Stimulated activated CD4-positive, alpha-beta T cell treated with anti-CD3 and anti-CD28 coated beads, Interleukin-4, amount 100 ng/mL, for 48 hours (primary cell): ENCODE measurements at places on chromosomes 2 and 18.

DNA sequence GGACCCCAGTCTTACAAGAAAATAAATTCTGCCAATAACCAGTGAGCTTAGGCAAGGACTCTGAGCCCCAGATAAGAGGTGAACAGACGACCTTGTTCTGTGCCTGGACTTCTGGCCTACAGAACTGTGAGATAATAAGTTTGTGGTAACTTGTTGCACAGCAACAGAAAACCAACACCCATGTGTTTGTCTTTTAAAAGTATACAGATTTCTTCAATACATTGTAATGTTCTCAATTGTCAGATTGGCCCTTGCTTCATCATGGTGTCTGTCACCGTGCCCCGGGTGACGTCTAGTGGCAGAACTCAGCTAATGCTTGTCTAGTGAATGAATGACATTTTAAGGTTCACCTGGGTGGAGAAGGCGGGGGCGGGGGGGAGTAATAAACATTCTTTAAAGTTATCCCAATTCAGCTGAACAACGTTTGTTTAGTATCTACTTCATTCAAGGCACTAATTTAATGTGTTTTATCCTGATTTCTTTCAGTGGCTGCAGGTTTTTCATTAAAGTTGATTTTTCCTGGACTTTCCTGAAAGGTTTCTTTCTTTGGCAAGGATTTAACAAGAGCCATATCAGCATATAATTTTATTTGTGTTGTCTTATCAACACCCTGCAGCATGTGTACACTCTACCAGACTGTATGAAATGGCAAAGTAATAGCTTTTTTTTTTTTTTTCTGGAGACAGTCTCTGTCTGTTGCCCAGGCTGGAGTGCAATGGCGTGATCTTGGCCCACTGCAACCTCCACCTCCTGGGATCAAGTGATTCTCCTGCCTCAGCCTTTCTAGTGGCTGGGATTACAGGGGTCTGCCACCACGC is 123.8 kb upstream of the DLX2 start:
- no peak for DNase-seq

- DNase-seq = no peak
These were observed 157.9 kb upstream of the FOSL2 start for GRCh38 chr2:28234807-28235206.

DNA sequence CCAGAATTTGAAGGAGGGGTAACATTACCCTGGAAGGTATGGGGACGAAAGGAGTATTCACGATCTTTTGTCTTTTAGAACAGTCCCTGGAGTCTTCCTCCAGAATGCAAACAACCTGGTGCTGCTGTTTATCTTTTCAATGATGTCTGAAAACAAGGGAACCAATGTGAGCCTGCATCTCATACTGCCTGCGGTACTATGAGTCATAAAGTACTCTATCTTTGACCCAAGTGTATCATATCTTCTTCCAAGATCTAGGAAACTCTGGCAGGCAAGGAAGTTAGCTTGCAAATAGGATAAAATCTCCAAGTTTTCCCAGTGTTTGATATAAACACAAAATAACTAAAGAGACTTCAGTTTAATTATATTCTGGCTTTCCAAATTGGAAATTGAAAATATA is 968.5 kb downstream of the LRP1B start:
- no peak for DNase-seq

- DNase-seq = no peak
These were observed 83.9 kb downstream of the RPRM start for GRCh38 chr2:153394686-153395085.

- DNase-seq = no peak
These were observed 119.0 kb upstream of the SNTG2 start for GRCh38 chr2:831622-832021.

DNA sequence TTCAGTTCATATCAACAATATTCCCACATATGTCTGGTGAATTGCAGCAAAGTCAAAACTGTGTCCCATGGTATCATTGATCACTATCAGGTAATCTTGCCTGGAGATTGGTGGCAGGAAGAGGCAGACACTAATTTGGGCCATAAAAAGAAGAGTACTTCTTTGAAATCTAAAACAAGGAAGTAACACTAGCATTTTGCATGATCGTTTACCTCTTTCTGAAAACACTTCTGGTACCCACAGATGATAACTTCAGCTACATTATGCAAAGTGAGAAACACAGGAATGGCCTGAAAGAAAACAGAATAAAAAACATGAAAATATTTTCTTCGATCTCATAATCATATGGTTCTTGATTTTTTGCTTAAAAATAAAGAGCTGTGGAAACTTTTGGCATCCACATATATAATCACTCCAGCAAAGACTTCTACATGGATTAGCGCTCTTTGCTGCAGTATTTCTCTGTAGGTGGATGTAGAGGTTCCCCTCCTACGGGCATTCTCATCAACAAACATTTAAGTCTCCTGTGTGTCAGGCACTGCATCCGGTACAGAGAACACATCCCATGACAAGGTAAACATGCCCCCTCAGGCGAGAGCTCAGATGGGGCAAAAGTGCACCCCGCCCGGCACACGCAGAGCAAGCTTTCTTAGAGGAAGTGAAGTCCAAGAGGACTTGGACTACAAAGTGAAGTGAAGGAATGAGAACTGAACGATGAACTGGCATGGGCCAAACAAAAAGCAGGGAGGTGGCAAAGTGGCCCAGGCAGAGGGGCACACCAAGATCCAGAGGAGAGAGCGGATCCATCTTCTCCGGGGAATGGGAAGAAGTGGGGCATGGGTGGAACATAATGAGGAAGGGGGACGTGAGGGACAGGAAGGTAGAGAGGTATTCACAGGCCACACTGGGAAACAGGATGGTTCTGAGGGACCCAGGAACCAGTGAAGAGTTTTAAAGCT is 68.0 kb upstream of the RIOK3 start:
- DNase-seq = no peak

DNA sequence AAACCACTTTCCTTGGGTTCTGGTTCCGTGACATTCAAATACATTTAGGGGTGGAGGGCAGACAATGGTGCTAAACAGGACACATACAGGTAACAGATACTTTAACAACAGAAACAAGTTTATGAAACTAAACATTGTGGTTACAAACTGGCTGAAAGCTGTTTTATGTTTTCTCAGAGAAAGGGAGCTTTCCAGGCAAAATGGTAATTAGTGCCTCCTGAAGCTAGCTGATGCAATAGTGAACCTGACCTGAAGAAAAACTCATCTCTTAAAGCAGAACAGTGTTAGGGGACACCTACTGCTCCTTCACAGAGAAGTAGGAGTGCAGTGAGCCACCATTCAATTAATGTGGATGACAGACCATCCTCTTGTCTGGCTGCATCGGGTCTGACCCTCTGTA is 138.9 kb downstream of the CCDC148 start:
- no peak for DNase-seq

DNA sequence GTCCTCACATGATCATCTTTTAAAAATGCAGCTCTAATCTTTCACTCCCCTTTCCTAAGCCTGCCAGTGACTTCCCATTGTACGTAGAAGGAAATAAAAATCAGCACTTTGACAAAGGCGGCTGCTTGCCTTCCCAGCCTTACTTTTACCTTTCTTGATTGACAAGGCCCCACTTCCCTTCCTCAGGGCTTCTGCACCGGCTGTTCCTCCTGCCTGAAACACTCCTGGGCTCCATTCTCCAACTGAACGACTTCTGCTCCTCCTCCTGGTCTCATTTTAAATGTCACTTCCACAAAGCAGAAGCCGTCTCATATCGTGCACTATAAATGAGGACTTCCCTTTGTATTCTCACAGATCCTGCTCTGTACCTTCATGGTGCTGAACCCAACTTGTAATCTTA is 56.1 kb downstream of the OSBPL6 start:
- DNase-seq = no peak

DNA sequence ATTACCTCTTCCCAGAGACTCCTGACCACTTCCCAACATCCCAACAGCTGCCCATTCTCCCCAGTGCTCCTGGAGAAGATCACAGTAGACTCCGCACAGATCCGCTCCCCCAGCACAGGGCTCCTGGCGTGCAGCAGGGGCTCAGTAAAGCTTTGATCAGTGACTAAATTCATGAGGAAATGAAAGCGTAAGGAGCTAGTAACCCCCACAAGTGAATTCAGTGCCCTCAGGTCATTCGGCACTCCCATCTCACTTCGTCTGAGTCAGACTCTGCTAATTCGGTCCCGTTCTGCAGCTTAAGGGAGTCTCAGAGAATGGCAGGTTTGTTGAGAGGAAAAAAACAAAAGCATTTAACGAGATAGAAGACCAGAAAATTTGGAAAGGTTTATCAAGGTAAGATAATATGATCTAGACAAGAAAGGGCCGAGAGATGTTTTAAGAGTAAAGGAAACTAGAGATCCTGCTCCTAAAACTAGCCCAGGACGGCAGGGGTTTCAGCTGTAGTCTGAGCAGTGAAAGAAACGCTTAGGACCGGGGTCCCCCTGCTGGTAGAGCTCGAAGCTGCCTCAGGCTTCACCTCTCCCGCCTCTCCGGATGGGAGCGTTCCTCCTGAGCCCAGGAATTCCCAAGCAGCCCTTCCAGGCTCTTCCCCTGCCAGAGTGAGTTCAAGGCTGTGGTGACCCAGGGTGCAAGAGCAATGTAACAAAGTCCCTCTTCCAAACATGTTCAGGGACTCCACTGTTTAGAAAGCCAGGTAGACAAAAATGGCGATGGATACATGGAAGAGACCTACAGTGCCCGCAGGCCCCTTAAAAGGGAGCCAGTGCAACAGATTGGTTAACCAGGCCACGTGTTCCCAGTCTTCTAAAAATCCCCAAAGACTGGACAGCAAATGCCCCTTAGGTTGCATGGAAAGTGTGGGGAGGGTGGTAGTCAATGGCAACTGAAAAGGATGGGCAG is 127.3 kb downstream of the DNER start:
- DNase-seq = peak; percentile 12

DNA sequence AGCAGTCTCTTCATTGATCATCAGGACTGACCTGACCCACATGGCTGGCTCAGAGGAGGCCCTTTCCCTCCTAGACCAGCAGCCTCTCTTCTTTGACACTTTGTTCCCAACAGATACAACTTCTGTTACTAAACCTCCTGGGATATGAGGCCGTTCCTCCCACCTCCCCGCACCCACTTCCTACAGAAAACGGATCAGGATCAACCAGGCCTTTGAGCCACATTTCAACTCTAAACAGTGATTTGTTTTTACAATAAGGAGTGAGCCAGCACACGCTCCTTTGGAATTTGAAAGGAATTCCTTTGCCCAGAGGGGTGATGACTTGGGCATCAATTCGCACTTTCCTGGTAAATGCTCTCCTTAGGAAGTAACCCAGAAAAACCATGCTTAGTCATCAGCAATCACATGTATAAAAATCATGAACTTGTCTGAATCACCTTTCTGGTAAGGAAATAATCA is 180.4 kb downstream of the FAM124B start:
- DNase-seq = no peak

GRCh38 chr2:74440378-74441169 is 1.2 kb downstream of the RTKN start:
- peak; percentile 52 for DNase-seq

GRCh38 chr2:99081891-99082290 is 59.6 kb upstream of the C2orf15 start:
- DNase-seq = no peak
